Fibroblast of skin of right quadriceps (primary cell): ENCODE measurements at places on chromosomes 5 and 9.

DNA sequence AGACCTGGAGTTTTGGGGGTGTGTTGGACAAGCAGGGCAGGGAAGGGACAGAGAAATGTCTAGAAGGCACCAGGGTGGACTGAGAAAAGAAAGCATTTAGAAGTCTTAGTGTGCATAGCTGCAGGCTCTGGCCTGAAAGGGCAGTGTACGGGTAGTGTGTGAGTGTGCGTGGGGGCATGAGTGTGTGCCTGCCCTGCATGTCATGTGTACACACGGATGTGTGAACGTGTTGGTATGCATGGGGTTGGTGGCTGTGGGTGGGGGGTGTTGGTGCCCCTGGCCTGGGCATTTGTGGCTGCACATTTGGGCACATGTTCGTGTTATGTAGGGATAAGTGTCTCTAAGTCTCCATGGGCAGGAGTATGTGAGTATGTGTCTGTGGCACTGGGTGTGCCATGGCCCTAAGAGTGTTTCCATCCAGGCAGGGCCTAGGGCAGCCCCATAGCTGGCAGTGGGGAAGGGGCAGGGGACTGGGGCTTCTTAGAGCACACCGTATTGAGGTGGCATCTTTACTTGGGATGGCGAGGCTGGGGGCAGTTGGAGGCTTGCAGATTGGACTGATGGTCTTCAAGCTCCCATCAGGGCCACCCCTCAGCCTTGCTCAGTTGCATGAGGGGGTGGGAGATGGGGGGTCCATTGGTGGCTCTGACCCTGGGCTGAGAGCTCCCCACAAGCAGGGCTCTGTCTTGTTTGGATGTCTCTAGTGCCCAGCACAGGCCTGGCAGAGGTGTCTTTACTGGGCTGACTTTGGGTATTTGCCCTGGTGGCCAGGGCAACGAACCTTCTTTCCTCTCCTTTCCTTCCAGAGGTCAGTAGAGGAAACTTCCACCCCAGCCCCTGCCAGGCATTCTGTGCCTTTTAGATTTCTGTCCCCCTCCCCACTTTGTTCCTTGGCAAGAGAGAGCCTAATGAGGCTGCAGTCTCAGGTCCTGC, 15.0 kb downstream of the PSD2 start:
- DNase-seq: no peak

- no peak for DNase-seq
Measured at GRCh38 chr5:43353668-43354067, 40.5 kb upstream of the HMGCS1 start.

GRCh38 chr9:103152473-103152872, 157.3 kb downstream of the CYLC2 start:
- no peak for DNase-seq

DNA sequence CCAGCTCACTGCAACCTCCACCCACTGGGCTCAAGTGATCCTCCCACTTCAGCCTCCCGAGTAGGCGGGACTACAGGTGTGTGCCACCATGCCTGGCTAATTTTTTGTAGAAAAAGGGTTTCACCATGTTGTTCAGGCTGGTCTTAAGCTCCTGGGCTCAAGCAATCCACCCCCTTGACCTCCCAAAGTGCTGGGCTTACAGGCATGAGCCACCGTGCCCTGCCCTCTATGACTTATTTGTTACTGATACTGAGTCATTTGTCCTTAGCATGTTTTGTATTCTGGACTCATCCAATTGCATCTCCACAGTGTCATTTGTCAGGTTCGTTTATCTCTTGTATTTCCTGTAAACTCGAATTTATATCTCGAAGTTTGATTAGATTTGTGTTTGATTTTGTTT, 2.7 kb upstream of the ITK start:
- no peak for DNase-seq

- peak; percentile 77 for DNase-seq
Measured at GRCh38 chr5:153159616-153160015, 330.9 kb upstream of the GRIA1 start.

DNA sequence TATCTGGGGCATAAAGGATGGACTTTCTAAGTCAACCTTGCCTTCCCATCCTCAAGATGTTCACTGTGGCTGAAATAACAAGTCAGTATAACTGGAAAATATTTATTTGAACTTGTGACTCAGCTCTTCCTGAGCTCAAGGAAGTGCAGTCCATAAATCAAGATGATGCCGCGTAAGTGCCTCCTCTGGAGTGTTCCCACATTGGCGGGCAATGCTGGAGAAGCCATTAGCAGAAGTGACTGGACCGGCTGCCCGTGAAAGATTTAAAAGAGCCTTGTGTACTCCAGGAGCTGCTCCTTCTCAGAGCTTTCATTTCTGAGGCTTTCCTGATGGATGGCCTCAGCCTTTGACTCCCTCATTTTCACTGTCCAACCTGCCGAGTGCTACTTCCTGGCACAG, 17.4 kb downstream of the TMOD1 start:
- peak; percentile 67 for DNase-seq

- DNase-seq: no peak
Measured at GRCh38 chr5:158670201-158670600, 429.5 kb downstream of the EBF1 start.

DNA sequence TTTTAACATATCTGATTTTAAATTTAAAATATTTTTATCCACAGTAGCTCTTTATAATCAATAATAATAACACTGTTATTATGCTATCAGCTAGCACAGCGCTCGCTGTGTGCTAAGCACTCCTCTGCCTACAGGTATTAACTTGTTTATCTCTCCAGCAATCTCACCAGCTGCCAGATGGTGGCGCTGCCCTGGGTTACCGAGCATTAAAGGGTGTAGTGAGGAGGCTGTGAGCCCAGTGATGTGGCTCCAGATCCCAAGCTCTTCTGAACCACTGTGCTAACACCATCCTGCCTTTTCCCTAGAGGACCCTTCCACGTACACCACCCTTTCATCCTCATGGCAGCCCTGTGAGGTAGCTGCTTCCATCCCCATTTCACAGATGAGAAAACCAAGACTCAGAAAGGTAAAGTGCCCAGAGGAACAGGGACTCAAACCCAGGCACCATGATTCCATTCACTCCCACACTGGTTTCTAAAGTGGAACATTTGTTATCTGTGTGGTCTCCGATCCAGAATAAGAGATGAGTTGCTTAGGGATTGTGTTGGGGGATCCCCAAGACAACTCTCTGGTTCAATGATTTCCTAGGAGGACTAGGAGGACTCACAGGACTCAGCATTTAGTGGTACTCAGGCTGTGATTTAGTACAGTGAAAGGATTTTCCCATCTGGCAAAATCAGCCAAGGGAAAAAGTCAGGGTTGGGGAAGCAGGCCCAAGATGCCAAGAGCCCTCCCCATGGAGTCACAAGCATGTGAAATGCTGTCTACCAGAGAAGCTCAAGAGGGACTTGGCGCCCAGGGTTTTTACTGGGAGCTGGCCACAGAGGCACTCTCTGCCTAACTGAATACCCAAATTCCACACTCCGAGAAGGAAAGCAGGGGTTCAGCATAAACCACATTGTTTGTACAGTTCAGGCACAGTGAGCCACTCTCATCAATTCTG, 7.0 kb downstream of the IGFBPL1 start:
- DNase-seq: no peak

- no peak for DNase-seq
Measured at GRCh38 chr5:88734983-88735382, 148.0 kb downstream of the MEF2C start.

DNA sequence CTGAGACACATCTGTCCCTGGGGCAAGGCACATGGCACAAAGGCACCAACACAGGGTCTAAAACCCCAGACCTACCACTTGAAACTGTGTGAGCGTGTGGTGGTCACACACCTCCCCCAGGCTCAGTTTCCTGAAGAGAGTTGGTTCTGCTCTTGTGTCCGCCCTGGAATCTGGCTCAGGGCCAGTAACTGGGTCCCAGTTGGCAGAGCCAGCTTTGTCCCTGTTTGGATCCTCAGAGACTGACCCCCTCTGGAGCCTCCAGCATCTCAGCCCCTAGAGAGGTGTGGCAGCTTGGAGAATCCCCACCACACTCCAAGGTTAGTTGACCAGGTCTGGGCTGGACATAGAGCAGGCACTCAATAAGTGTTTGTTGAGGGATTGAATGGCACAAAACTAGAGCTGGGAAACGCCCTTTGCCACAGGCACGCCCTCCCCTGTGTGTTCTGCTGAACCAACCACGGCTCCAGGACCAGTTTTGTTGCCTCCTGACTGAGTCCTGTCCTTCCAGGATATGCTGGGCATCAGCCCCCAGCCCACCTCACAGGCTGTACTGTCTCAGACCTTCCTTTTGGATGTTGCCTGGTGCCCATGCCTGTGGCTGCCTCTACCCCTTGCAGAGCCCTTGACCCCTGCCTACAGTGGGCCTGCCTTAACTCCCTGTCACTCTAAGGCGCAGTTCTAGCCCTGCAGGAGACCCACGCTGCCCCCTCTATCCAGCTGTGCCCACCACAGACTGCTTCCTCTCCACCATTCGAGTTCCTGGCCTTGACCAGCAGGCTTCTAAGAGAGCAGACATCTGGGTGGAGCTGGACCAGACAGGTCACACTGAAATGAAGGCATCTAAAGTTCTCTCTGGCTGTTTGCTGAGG, 3.8 kb upstream of the PDLIM4 start:
- DNase-seq: no peak

DNA sequence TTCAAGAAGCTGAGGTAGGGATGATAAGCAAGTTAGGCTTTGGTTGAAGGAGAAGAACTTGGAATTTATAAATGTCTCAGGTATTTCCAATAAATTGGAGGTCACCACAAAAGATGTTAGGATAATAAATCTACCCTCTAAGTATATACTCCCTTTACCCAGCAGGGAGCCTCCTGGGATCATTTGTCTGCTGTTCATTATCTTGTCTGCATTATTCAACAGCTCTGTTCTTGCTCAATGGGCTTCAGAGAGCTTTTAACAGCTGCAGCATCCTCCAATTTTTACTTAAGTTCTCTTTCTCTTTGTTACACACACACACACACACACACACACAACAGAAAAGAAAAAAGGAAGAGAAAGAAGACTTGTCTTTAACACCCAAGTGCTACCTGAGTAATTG, 51.7 kb upstream of the VPS13A start:
- DNase-seq: no peak
